ENCODE measurements at places on chromosomes 5 and 9.

- peak; percentile 53 for DNase-seq
Observed at GRCh38 chr5:141952020-141952419, 6.0 kb downstream of the PCDH12 start.

DNA sequence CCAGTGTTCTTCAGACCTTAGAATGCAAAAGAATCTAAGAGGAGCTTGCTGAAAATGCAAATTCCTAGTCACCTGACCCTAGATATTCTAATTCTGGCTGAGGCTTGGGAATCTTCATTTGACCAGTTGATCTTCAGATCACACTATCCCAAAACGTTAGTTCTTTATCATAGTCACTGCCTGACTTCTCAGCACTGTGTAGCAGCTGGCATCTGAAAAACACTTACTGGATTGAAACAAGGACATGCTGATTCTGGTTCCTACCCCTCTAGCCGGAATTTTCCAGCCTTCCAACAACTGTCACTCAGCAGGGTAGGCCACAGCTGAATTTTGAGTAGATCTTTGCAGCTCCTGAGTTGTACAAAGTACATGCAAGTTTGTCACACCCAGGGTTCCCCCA, 72.2 kb downstream of the EBF1 start:
- DNase-seq = no peak

- no peak for DNase-seq
Observed at GRCh38 chr5:173834071-173834771, 53.9 kb upstream of the CPEB4 start.

GRCh38 chr5:159735036-159735435, 181.2 kb upstream of the ADRA1B start:
- no peak for DNase-seq

GRCh38 chr5:104785097-104785496, 1222.5 kb upstream of the NUDT12 start:
- DNase-seq = no peak

DNA sequence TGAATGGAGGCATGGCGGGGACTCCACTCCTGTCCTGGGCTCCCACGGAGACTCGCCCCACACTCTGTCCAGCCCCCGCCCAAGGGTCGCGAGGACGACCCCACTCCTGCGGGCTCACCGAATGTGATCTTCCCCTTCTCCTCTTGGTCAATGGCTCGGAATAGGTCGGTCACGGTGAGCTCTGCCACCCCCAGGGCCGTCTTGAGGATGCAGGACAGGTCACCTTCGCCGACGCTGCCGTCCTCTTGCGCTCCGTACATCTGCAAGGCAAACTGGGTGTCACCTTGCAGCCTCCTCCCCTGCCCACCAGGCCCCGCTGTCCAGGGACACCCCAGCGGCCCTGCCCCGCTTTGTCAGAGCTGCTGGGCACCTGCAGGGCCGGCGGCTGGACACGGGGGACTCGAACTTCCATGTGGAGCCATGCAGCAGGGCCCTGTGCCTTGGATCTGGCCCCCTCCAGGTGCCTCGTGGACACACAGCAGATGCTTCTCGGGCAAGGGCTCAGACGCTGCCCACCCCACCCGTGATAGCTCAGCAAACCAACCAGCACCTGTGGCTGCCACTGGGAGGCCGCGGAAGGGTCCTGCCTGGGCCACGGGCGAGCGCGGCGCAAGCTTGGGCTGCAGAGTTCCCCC, 21.5 kb upstream of the SLC6A3 start:
- DNase-seq = no peak

- DNase-seq = peak; percentile 35
Observed at GRCh38 chr5:58871648-58872242, 288.9 kb downstream of the RAB3C start.

- DNase-seq = no peak
Observed at GRCh38 chr5:62737766-62738165, 159.1 kb downstream of the LRRC70 start.

- DNase-seq = no peak
Observed at GRCh38 chr5:57592236-57592635, 109.6 kb upstream of the ACTBL2 start.

DNA sequence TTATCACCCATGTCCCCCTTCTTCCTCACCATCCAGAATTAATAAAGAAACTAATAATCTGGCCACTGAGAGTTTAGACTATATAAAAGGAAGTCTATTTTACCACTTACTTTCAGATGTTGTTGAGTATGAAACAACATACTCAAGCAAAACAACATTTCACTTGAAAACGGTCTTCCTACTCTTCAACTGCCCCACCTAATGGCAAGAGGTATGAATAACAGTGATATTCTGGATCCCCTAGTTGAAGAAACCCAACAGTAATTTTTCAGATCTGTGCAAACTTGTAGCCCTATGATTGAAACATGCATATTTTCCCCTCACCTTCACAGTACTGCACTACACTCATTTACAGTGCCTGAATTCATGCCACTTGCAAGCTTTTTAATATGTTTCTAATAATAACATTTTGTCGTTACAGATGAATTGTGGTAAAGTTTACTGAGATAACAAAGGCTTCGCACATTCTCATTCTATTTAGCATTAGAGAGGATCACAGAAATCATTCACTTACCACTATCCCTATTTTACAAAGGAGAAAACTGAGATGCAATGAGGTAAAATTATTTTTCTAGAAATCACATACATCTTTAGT, 267.9 kb upstream of the PDE4D start:
- DNase-seq = no peak

DNA sequence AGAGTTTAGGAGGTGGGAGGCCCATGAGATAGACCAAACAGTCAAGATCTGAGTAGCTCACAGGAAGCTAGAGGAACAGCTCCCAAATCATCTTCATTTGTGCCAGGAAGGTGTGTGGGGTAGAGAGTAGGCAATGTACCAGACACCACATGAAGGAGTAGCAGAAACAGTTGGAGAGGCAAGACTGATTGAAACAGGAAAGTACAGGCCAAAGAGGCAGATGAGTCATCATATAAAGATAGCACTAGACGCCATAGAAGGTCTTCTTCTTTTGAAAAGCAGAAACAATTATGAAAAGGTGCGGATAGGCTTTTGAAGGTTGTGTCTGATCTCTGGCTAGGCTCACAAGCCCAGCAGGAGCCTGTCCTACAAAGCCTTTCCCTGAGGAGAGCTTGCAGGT, 62.7 kb upstream of the PALM2AKAP2 start:
- no peak for DNase-seq

DNA sequence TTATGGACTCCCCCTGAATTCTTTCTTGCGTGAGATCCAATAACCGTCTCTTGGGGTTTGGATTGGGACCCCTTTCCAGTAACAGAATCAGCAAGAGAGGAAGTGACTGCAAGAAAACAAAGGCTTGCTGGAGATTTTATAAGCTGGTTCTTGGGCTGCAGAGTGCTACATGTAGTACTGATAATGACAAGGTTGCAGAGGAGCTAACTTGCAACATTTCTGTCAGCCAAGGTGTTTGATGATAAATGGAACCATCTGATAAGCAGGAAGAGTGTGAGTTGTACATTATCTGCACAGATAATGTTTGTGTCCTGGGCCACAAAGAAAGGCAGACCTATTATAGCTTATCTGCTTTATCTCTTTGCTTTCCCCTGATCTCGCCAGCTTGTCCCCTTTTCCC, 37.1 kb downstream of the DNAJB5 start:
- peak; percentile 4 for DNase-seq

- DNase-seq = no peak
Observed at GRCh38 chr5:135242866-135243555, 156.0 kb downstream of the MACROH2A1 start.

DNA sequence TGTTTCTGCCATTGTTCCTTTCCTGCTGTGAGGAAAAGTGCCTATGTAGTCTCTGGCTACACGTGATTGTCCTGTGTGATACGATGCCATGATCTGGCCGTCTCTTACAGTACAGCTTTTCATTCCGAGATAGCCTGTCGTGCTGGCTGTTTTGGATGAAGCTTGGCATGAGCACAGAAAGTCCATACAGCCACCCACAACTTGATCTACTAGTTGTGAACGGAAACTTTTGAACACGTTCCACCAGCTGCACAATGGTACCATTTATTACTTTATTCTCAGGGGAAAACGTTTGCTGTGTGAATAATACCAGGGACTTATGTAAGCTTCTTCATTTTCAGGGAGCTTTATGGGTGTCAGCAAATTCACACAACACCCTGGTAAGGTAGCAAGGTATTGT, 217.6 kb upstream of the ANKRD55 start:
- DNase-seq = no peak

DNA sequence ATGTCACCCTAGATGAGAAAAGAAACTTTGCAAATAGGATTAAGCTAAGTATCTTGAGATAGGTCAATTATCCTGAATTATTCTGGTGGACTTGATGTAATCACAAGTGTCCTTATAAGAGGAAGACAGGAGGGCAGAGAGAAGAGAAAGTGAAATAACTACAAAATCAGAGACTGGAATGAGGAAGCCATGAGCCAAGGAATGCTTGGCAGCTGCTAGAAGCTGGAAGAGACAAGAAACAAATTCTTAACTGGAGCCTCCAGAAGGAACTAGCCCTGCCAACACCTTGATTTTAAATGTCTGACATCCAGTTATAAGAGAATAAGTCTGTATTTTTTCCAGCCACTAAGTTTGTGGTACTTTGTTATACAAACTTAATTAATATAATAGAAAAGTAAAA, 480.0 kb downstream of the NR2F1-AS1 start:
- no peak for DNase-seq

GRCh38 chr5:73103870-73104299, 16.5 kb upstream of the TMEM171 start:
- no peak for DNase-seq

DNA sequence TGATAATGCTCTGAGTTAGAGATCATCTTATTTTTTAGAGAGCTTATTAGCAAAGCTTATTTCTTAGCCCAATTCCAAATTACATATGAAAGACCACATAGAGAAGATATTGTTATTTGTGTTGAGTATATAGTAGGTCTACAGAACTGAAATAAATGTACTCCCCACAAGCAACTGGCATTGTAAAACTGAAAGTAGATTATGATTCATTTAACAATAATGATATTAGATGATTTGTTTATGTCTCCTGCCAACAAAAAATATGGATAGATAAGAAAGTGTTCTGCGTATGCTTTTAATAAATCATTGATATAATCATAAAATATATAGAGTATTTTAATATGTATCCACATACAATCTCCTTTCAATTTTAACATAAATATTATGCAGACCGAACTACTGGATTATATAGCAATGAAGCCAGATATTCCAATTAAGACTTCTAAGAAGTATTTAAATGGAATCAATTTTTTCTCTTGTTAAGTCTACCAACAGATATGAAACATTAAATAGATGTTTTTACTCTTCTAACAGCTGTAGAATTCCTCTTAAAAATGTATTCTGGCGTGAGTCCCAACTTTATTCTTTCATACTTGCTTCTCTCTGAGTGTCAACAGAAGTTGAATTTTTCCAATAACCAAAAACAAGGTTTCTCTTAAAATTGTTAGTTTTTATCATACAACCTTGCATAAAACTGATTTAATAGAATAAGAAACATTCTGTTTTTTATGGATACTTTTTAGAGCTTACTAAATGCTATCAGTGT, 15.6 kb upstream of the DAB2 start:
- no peak for DNase-seq

- no peak for DNase-seq
Observed at GRCh38 chr5:77957516-77957915, 181.4 kb upstream of the TBCA start.

DNA sequence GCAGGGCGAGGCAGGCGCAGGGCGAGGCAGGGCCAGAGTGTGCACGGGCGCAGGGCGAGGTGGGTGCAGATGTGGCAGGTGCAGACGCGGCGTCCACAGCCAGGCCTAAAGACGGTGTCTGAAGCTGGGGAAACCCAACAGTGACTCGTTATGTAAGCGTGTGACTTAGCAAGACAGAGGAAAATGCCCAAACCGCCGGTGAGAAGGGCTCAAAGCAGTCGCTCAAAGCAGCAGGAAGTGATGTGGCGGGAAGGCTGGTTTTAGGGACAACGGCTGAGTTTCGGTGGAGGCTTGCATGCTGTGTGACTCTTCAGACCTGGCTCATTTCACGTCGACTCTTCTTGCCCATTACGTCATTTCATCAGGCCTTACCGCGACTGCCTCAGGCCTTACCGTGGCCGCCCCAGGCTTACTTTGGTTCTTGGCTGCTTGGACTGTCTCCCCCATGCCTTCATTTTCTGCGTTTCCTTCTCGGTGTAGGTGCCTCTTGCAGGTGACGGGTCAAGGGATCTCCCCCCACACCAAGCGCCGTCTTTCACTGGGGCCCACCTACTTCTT, 50.5 kb upstream of the EXOC3 start:
- DNase-seq = peak; percentile 38

DNA sequence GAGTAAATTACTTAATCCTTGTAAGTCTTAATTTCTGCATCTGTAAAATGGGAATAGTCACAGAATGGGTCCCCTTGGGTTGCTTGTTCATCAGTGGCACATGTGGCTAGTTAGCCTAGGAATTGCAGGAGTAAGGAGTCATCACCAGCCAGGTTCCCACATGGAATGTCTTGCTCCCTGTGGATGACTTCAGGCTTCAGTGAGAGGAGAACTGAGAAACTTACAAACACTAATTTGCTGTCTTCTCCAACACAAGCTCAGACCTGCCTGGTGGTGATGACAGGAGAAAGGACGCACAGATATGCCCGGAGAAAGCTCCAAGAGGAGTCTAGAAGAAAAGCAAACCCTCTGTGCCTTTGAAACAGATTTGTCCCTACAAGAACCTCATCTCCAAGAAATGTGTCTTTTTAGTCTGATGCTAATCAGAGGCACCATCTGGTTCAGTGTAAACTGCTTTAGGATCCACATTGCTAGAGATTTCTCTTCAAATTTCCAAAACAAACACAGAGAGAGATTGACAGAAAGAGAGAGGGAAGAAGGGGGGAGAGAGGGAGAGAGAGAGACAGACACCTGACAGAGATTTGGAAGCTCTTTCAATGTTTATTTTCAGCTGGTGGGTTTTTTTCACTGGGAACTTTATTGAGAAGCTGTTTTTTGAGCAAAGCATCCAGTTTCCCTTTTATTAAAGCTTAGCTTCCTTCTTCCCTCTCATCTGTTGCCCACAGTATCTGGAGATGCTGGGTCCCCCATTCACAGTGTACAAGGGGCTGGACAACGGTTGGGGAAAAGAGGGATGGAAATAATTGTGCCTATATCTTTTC, 128.3 kb downstream of the DOCK2 start:
- DNase-seq = no peak

GRCh38 chr5:91266184-91266705, 116.9 kb downstream of the ARRDC3 start:
- peak; percentile 51 for DNase-seq

- DNase-seq = no peak
Observed at GRCh38 chr9:113375057-113376023, 1.4 kb downstream of the HDHD3 start.

- DNase-seq = no peak
Observed at GRCh38 chr5:138489683-138490061, 24.4 kb downstream of the EGR1 start.

Measured in hematopoietic multipotent progenitor cell (in vitro differentiated cells).